ENCODE measurements at places on chromosomes 3 and 15.

- DNase-seq: no peak
Measured at GRCh38 chr3:144569651-144570050, 598.0 kb downstream of the DIPK2A start.

DNA sequence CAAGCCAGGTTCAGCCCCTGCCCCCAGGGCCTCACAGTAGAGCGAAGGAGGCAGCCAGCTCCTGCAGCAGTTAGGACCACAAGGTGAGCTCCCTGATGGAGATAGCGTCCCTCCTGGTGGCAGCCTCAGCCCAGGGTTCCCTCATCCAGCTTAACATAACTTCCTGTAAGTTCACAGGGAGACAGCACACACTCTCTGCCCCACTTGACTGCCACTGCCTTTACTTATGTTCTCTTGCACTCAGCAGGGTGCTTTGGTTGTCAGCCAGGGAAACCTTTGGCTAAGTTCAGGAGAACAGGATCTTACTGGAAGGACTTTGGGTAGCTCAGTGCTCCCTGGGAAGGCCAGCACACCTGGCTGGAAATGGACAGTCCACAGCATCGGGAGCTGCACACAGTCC is 10.9 kb downstream of the KBTBD13 start:
- DNase-seq: no peak

- no peak for DNase-seq
Measured at GRCh38 chr3:57120040-57120439, 45.1 kb downstream of the IL17RD start.

- no peak for DNase-seq
Measured at GRCh38 chr3:64316971-64317370, 91.7 kb upstream of the PRICKLE2 start.

GRCh38 chr3:172038798-172039435 is 461 bp upstream of the FNDC3B start:
- DNase-seq: peak; percentile 46

DNA sequence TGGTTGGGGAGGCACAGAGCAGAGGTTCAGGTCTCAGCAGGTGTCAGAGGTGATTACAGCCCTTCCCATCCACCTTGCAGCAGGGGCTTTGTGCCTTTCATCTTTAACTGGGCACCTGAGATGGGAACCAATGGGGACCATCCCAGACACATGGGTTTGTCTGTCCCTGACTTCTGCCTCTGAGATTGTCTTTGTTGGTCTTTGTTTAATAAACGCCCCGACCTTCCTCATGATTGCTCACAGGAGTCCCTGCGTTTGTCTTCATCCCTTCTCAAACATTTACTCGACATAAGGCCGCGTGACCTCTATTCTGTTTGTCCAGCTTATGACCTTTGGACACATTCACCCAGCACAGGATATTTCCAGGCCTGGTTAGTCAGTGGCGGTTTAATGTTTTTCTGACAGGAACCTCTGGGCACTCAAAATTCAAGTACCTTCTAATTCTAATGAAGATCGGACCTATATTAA is 5.9 kb downstream of the ZSCAN2 start:
- no peak for DNase-seq

DNA sequence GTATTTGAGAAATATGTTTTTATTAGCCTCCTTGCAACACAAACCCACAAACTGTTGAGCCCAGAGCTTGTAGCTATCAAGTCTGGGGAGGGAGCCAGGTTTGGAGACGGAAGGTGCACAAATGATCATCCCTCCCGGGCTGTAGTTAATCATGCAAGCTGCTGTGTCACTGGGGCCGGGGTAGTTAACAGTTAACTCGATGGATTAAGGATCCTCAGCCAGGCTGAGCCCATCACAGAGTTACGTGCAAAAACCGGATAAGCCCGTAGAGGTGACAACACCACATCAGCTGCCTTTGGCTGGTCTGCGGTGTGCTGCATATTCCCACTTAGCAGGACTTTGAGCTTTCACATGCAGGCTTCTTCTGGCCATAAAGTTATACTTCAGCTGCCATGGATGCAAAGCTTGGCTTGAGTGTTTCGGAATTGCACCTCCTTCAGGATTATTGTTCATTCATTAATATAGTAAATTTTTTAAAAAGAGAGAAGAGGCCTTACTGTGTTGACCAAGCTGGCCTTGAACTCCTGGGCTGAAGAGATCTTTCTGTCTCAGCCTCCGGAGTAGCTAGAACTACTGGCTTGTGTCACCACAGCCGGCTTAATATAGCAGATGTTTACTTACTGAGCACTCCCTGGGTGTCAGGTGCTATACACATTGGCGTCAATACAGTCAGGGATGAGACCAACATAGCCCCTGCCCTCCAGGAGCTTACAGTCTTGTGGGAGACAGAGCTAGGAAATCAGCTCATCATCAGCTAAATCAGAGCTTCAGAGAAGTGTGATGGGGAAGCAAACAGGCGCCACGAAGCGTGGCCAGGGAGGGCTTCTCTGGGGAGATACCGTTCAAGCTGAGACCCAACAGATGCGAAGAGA is 226.8 kb upstream of the BHLHE40 start:
- DNase-seq: no peak

GRCh38 chr3:156433138-156433537 is 121.8 kb downstream of the SSR3 start:
- no peak for DNase-seq

- DNase-seq: no peak
Measured at GRCh38 chr3:27802425-27802824, 80.3 kb upstream of the EOMES start.
